ENCODE measurements at places on chromosomes 7 and 10.

DNA sequence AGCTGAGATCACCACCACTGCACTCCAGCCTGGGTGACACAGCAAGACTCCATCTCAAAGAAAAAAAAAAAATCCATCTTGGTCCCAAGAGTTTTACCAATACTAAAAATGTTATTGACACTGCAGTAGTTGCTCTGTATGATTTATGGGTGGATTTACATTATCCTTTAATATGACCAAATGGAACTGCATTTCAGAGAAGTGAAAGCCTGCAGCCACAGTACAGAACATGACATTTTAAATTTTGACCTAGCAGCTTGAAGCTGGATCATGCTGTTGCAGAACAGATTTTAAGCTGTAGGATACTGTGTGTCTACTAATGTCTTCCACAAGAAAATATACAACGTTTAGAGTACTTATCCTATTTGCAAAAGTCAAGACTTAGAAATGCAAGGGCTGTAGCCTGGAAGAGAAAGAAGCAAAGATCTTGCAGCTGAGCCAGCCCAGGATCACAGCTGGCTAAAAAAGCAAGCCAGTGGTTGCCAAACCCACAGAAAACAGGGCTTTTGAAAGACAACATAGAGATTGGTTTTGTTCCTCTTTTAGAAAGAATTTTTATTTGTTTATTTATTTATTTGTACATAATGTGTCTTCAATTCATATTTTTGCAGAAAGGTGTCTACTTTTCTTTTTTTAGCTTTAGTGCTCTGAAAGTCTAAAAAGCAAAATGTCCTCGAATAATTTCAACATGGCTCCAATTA, 55.2 kb upstream of the WNT16 start:
- no peak for DNase-seq

- DNase-seq: peak; percentile 81
Measured at GRCh38 chr10:78357141-78358063, 323.7 kb downstream of the RPS24 start.

GRCh38 chr7:69833964-69834363, 235.7 kb downstream of the AUTS2 start:
- no peak for DNase-seq

GRCh38 chr7:2934211-2934731, 90.2 kb upstream of the GNA12 start:
- no peak for DNase-seq

DNA sequence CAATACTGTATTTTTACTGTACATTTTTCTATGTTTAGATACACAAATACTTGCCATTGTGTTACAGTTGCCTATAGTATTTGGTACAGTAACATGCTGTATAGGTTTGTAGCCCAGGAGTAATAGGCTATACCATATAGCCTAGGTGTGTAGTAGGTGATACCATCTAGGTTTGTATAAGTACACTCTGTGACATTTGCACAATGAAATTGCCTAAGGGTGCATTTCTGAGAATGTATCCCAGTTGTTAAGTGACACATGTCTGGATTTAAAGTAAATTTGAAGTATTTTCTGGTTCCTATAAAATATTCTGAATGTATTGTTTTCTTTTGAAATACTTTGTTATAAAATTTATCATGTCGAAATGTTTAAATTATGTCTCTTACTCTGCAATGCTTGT, 7.2 kb downstream of the CDK14 start:
- no peak for DNase-seq

GRCh38 chr10:49310460-49310859, 11.5 kb downstream of the C10orf71 start:
- no peak for DNase-seq

- DNase-seq: no peak
Measured at GRCh38 chr10:122592161-122592560, 31.6 kb downstream of the DMBT1 start.
